Right ventricle myocardium superior (tissue), 1 donor: ENCODE measurements at places on chromosomes 4 and X. TPM values are rescaled to one million over a fixed set of nuclear protein-coding genes. Genes with fewer than 3 reads are reported as not detected.

Gene KLKB1
- total RNA-seq = 1.2 TPM

Gene MMRN1
- total RNA-seq = 2.3 TPM

DNA sequence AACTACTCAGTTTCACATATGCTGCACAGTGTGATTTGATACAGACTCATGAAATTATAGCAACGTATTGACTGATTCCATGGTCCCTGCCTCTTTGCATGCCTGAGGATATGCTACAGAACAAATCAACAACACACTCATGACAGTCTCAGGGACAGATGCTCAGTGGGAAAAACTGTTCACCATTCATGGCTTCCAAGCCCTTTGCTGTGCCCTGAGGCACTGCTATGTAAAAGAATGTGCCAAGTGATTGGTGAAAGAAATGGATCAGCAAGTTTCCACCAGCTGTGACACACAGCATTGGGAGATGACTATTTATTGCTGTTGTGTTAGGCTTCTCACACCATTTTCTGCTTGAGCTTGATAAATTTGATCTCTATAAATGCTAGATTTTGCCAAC lies 825.6 kb upstream of the INTU start:
- DNase-seq = no peak

- DNase-seq = no peak
Measured at GRCh38 chr4:86048426-86048825, 311.4 kb downstream of the MAPK10 start.

DNA sequence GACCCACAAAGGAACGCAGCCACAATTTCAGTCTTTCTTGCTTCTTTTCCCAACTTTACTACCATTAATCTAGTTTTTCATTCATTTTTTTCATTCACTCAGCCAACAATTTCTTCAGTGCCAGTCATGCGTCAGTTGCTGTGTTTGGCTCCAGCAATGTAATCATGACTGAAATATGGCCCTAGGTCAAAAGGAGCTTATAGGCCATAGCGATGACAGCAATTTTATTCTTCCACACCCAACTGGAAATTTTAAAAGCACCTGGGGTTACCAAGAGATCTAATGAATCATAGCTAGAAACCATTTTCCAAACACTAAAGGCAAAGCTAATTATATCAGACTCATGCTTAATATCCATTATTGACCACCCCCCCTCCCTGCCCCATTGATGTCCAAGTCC lies 29.8 kb upstream of the C1QTNF7 start:
- no peak for DNase-seq

DNA sequence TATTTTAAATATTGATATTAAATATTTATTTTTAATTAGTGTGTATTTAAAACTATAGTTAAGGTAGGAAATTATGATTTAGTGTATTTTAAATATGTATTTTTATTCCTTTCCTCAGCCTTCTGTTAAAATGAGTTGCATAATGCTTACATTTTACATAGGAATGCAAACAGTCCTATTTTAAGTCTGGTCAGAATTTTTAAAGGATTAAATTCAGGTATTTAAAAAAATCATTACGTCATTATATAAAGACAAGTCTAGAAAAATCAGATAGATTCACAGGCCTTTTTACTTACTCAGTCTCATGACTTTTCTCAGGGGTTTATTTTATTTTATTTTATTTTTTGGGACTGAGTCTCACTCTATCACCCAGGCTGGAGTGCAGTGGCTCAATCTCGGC lies 50.4 kb upstream of the RPA4 start:
- DNase-seq = no peak

DNA sequence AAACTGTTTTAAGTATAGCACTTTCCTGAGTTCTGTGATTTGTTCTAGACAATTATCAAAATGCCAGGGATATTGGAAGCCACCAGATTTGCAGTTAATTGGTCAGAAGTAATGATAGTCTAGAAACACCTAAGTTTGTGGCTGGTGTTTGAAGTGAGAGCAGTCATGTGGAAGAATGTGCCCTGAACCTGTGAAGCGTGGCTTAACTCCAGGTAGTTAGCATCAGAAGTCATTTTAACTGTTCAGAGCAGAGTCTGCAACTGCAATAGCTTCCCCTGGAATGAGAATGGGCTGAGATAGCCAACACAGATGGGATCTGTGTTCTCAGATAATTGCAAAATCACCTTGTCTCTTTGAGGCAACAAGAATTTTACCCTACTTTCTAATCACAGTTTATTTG lies 255.1 kb upstream of the GK2 start:
- no peak for DNase-seq
